ENCODE measurements at places on chromosomes 6 and 20. TPM values are rescaled to one million over a fixed set of nuclear protein-coding genes. Genes with fewer than 3 reads are reported as not detected.

DNA sequence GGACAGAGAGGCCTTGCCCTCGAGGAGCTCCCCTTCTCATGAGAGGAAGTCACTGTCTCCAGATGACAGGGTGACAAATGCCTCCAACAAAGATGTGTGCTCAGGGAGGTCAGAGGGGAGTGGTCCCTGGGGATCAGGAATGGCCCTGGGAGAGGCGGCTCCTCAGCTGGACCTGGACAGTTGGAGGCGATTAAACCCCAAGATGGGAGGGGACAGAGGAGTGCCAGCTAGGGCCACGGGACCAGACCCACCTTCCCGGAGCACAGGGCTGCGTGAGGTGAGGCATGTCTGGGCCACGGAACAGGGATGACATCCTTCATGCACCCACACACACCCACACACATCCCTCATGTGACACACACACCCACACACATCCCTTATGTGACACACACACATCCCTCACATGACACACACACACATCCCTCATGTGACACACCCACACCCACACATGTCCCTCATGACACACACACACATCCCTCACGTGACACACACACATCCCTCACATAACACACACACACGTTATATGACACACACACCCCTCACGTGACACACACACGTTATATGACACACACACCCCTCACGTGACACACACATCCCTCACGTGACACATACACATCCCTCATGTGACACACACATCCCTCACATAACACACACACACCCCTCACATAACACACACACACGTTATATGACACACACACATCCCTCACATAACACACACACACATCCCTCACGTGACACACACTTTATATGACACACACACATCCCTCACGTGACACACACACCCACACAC, 57.4 kb upstream of the SLCO4A1 start:
- DNase-seq = no peak

DNA sequence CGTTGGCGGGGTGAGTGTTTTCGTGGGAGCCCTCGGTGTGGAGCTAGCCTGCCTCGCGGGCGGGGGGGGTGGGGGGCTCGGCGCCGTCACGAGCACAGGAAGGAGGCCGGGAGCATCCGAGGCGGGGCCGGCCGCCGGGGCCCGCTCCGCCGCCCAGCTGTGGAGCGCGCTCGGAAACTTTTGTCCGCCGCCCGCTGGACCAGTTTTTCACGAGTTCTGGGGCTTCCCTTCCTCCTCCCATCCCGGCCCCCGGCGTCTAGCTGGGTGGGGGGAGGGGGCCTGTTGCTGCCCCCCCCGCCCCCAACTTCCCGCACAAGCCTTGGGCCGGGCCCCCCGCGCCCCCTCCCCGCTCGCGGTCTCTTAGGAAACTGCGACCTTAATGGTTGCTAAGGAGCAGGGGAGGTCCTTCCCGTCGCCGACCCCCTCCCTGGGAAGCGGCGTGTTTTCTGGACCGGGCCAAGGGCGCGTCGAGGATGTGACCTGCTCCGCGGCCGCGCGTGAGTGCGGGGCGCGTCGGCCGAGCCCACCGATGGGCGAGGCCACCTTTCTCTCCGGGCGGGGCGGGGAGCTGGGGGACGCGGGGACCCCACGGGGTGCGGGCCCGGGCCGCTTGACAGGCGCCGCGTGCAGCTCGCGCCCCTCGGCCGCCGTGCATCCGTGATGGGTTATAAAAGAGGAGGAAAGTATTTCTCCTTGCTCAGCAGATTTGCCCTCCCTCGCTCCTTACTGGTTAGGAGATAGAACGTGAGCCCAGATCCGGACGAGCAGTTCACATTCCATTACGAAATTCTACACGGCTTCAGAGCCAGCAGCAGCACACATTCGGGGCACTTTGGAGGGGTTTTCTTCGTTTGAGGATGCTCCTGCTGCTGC, 1.4 kb downstream of the RREB1 start:
- DNase-seq = peak; percentile 30

DNA sequence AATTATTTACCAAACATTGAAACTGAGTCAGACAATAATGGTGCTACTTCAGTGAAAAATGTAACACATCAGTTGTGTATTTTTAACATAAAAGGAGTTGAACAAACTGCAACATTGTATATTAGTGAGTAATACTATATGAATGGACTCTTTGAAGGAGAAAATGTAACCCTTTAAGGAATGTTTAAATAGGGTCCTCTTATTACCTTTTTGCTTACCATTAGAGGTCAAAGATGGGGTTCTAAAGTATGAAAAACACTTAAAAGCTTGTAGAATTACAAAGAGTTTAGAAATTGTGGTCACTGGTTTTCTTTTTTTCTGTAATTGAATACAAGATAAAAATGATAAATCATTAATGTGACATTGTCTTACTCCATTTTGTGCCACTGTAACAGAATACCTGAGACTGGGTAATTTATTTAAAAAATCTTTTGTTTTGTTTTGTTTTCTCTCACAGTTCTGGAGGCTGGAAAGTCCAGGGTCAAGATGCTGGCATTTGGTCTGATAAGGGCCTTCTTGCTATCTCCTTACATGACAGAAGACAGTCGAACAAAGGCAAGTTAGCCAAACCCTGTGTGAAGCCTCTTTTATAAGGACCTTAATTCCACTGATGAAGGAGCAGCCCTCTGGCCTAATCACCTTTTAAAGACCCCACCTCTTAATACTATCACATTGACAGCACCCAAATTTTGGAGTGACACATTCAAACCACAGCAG, 43.2 kb downstream of the SESN1 start:
- DNase-seq = no peak

The SLC35D3 gene
- 0.05 TPM for total RNA-seq

The MUC22 gene
- total RNA-seq = not detected

Measured in HT-29 (cell line).